ENCODE measurements at places on chromosomes 1 and 21.
A peak's percentile ranks its signal among the peaks of the same experiment; 100 is the strongest.

- DNase-seq, result no peak
These were observed 24.1 kb upstream of the MYCL start for GRCh38 chr1:39925721-39926342.

DNA sequence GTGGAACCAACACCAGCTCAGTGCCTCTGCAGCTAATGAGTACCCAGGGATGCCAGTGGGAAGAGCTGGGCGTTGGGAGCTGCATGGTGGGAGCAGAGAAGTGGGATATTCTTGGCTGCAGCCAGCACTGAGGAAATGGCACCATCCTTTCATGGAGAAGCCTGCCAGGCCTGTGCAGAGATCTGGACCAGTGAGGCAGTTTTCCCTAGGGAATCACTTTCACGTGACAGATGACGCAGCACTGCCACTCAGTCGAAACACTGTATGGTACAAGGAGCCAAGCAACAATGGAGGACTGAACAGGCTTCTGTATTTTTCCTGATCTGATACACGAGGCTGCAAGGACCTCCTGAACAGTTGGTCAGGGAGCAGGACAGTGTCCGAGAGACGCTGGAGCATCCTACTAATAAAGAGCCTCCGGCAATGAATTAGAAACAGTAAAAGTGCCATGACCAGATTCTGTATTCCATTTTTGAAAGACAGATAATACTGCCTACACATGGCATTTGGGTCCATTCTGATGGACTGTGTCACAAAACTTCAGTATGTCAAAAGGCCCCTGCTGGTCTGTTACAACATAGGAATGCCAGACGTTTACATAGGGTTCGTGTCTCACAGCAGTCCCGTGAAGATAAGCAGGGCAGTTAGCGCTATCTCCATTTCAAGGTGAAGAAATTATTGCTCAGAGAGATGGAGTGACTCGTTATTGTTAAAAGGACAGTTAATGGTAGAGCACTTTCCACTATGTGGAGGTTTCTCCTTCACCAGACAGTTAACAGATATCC is 44.0 kb upstream of the LMO4 start:
- DNase-seq, result no peak

DNA sequence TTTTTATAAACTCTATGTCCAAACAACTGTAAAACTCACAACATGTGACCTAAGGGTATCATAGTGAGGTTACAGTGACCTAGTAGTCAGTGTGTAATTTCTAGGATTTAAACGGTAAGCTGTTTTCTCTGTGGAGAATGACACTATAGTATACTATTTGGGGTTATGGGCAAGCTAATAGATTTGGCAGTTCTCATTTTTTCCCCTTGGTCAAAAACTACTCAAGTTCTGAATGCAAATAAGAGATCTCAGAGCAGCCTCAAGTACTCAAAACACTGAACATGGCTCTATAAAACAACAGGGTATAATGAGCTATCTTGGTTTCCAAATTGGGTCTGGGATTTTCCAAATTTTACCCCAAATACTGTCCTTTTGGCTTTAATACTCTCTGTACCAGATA is 88.5 kb upstream of the HMCN1 start:
- no peak for DNase-seq

- DNase-seq, result no peak
These were observed 289.5 kb downstream of the SIPA1L2 start for GRCh38 chr1:232340446-232340845.

DNA sequence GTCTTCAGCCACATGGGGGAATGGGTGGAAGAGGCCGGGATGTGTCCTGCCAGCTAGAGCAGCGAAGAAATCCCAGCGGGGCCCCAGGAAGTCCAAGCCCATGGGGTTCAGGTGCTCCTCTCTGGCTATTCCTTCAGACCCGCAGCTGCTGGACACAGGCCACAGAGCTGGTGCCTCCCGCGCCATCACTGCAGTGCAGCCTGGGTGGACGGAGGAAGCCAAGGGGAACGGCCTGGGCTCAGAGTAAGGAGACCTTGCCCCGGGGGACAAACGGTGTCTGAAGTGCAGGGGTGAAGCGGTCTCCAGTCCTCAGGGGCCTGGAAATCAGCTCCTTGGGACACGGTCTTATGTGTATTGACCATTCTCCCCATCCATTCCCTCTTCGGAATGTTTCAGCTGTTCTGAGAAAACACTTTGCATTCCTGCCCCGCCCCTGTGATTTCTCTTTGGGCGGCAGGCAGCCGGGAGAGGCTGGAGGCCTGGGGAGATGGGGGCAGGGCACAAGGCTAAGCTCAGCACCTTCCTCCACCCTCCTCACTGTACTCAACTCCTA is 18.4 kb downstream of the MTHFR start:
- no peak for DNase-seq

GRCh38 chr1:79497193-79497773 is 490.8 kb upstream of the ADGRL4 start:
- DNase-seq, result peak; percentile 20

- no peak for DNase-seq
These were observed 10.8 kb downstream of the UBASH3A start for GRCh38 chr21:42414553-42414927.

DNA sequence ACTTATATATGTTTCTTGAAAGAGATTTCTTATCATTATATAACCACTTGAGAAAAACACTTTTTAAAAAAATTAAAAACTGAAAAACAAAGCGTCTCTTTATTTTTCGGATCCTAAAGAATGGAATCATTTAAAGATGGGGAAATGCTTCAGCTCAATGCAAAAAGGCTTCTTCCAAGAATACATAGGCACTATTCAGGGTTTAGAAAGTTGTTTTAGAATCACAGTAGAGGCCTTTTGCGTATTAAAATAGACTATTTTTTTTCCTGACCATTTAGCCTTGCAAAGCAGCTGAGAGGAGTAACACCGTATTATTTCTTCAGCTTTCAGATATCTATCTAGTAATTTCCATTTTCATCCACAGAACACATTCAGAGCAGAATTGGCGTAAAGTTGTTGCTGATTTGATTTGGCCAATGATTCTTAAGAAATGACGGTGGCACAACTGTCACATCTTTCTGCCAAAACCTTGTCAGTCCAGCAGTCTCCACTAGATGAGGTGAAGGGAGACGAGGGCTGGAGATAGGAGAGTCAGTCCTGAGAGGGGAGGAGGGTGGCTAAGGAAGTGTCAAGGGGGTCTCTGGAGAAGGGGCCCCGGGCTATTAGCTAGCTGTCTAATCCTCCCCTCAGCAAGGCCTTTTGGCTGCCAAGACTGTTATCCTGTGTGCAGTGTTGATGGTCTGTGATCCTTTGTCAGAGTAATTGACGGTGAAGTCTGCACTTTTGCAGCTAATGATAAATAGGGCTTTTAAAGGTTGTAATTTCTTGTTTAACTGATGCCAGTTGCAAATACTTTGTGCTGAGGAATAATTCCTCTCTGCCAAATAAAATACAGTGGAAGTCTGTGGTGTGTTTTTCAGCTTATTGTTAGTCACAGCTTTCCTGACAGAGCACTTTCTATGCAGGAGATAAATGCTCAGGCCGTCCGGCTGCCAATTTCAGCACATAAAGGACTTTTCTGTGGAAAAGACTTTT is 34.7 kb downstream of the PRRX1 start:
- peak; percentile 6 for DNase-seq

DNA sequence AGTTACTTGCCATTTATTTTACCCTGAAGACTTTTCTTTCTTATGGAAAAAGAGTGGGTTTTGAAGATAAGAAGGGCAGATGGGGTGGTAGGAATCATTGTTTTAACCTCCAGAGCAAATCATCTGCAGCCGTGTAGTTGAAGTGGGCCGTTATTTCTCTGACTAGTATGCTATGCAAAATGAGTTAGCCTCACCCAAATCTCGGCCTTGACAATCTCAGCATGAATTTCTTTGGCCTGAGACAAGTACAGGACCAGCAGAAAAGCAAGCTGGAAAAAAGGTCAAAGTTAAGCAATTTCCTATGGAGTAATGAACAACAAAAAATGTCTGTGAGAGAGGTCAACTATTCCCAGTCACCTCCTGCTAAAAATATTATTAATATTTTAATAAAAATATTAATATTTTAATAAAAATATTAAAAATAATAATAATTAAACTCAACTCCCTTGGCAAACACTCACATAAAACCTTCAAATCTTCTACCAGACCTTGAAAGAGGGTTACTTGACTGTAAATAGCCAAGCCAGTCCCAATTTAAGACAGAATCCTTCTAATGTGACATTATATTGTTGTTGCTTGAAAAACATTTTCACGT is 6.8 kb upstream of the TEKT2 start:
- no peak for DNase-seq

- no peak for DNase-seq
These were observed 9.3 kb upstream of the SRARP start for GRCh38 chr1:15994590-15995351.

DNA sequence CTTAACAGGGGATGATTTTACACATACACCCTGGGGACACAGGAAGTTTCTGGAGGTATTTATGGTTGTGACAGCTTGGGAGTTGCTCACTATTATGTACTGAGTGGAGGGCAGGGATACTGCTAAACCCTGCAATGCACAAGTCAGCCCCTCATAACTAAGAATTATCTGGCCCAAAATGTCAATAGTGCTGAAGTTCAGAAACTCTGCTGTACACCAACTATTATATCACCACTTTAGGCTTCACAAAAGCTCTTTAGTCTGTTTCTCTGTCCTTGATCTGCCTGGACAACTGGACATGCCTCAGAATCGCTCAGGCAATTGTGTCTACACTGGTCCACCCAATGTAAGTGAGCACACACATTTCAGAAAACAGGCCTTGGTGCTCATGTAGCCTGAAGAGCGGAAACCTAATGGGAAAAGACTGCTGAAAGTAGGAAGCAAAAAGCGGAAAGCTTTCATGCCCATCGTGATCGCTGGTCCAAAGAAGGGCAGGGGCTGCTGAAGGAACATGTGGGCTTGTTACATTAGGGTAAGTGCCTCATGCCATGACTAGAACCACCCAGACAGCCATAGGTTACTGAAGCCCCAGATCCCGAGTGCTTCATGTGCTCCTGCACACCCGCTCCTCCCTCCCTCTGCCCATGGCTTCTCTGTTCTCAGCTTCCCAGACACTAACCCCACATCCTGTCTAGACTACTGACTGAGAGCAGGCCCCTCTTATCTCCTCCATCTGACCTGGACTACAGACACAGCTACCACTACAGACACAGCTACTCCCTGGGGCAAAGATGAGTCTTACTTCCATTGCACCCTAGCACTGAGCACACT is 73.5 kb downstream of the LRIG2 start:
- no peak for DNase-seq

- DNase-seq, result no peak
These were observed 2.9 kb downstream of the S100A12 start for GRCh38 chr1:153372571-153372970.

DNA sequence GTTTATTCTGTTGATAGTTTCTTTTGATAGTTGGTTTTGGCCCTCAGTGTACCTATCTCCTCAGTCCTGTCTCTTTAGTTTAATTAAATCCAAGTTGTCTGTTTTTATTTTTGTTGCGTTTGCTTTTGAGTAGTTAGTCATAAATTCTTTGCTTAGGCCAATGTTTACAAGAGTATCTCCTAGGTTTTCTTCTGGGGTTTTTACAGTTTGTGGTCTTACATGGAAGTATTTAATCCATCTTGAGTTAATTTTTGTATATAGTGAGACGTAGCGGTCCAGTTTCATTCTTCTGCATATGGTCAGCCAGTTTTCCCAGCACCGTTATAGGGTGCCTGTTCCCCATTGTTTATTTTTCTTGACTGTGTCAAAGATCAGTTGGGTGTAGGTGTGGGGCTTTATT is 139.4 kb downstream of the POU2F1 start:
- DNase-seq, result no peak

DNA sequence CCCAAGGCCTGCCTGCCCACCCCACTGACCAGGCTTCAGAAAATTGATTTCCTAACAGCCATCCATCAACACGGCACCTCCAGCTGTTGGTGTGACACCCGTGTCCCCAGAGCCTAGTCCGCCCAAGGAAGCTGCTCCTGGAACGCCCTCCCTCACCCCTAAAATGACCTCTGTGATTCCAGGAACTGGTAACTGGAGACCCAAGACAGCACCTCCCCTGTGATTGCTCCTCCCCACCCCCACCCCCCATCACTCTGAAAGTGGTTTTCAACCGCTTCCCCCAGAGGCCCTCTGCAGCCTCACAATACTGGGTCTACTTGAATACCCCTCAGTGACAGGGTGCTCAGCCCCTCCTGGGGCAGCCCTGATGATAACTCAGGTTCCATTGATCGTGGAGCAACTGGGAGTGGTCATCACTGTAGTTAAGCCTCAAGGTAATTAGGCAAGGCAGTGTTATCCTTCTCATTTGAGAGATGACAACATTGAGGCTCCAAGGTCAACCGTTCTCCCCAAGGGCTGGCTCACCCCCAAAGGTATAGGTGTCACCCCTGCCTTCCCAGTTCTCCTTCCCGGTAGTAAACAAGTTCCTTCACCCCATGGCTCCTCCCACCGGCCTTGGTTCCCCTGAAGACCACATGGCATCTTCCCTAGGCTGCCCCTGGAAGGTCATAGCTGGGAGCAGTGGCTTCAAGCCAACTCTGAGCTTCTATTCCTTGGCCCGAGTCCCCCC is 52.0 kb downstream of the TAS1R2 start:
- DNase-seq, result no peak

- peak; percentile 84 for DNase-seq
These were observed at the start of gene BACH1 for GRCh38 chr21:29298348-29299045. Gene BACH1, plus strand, starts transcription at chr21:29298922. Its CDS starts 22,359 bp downstream, at chr21:29321281.

GRCh38 chr1:226443439-226443838 is 35.5 kb upstream of the PARP1 start:
- no peak for DNase-seq

DNA sequence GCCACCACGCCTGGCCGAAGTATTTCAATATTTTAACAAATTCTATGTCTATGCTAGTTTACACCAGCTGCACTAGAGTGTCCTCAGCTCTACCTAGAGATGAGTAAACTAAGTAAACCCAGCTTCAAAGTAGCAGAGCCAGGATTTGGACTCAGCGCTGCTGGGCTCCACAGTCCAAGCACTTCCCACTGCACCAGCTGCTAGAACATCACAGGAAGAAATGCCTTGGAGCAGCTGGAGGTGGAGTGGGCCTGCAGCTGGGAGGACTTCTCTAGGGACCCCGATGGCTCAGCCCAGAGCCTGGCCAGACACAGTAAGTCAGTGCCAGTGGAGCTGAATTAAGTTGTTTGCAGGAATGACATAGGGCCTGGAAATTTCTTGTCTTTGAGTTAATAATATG is 10.2 kb upstream of the SMIM12 start:
- no peak for DNase-seq

- DNase-seq, result peak; percentile 26
These were observed 329.3 kb downstream of the BARHL2 start for GRCh38 chr1:90387805-90388204.

GRCh38 chr1:33713058-33713877 is 150.6 kb upstream of the HMGB4 start:
- no peak for DNase-seq

DNA sequence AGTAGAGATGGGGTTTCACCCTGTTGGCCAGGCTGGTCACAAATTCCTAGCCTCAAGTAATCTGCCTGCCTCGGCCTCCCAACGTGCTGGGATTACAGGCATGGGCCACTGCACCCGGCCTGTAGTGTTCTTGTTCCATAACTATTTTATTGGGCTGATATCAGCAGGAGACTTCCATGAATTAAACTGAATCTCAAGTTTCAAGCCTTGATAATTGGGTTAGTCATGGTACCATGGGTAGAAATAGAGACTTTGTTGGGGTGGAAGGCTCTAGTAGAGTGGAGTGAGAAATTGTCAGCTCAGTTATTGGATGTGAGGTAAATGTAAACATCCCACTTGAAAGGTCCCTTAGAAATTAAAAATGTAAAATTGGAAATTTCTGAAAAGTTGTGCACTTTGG is 419.1 kb downstream of the ADGRL2 start:
- no peak for DNase-seq
